Pancreas (tissue), 10 donors: ENCODE measurements at places on chromosomes 4 and X. TPM values are rescaled to one million over a fixed set of nuclear protein-coding genes. Genes with fewer than 3 reads are reported as not detected.

GRCh38 chr4:158172261-158173258 lies at the start of gene GASK1B:
Gene GASK1B (minus strand): TSS chr4:158173025. CDS start chr4:158171375, 1,650 bp downstream.
- DNase-seq: peak; percentile 18

DNA sequence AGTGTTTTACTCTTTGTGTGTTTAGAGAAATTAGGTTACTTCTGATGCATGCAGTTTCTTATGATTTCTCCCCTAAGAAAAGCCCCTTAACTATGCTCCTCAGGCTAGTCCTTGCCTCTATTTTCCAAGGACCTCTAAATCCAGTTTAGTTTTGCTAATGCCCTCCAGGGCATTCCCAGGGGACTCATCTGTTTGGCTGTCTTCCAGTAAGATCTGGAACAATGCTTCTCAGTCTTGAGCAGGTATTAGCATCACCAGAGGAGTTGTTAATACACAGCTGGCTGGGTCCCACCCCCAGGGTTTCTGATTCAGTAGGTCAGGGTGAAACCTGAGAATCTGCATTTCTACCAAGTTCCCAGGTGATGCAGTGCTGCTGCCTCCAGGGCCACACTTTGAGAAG lies 56.9 kb downstream of the OTC start:
- DNase-seq: no peak

DNA sequence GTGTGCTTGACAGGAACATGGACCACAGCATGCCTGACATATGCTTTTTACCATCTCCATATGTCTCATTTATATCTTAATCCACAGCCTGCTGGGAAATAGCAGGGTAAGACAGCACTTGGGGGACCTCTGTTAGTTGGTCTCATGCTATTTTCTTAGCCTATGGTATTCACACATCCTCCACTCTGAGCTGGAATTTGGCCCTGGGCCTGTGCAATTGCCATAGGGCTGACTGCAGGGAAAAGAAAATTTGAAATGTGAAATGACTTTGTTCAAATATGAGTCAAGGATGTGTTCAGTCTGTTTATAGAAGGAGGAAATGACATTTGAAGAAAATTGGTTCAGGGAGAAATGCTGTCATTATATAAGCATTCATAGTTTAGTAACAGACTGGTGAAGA lies 9.6 kb upstream of the MAP7D3 start:
- no peak for DNase-seq

DNA sequence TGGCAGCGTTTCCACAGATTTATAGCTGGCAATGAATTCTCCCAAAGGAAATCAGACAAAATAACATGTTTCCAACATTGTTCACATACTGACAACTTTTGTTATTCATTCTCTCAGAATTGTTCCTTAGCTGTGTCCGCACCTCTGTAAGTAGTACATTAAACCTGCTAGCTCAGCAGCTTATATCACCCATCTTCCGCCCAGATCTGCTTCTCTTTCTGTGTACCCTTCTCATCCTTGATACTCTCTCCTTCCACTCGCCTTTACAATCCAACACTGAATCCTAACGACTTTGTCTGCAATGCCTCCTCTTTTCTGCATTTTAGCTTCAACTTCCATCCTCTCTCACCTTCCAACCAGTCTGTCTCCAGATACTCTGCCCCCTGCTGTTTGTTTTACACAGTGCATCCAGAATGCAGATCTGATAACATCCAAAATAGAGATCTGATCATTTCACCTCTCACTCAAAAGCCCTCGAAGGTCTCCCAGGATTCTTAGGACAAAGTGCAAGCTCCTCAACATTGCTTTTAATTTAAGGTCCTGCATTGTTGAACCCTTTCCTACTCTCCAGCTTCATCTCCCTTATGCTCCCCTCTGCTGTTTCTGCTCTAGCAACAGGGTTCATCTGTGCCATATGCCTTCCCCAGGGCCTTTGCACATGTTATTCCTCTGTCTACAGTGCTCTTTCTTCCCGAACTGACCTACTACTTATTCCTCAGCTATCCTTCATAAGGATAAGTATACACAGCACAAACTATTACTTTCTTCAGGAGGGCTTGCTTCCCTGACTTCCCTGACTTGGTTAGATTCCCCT lies 67.3 kb upstream of the VBP1 start:
- DNase-seq: no peak

GRCh38 chr4:131613086-131613823 lies 1535.8 kb upstream of the PCDH10 start:
- no peak for DNase-seq

DNA sequence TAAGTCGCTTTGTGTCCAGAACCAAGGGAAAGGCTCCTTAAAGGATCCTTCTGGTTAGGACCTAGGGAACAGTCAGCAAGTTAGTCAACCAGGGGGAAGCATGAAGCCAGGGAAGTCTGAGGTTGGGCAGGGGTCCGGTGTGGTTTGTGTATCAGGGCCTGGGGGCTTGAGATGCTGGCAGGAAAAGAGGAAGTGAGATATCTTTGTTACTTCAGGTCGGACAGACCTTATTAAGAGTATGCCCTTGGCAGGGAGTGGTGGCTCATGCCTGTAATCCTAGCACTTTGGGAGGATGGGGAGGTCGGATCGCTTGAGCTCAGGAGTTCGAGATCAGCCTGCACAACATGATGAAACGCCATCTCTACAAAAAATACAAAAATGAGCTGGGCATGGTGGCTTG lies 52.3 kb upstream of the TRPC5OS start:
- DNase-seq: no peak

DNA sequence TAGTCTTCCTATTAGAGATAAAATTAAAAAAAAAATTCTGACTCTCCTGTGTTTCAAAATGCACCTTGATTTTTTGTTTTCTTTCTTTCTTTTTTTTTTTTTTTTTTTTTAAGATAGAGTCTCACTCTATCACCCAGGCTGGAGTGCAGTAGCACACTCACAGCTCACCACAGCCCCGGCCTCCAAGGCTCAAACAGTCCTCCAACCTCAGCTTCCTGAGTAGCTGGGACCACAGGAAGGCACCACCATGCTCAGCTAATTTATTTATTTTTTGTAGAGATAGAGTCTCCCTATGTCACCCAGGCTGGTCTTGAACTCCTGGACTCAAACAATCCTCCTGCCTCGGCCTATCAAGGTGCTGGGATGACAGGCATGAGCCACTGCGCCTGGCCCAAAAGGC lies 41.1 kb upstream of the TMEM184C start:
- DNase-seq: no peak

Gene NAP1L3
- 0.28 TPM for total RNA-seq

Gene ANOS1
- total RNA-seq: 0.40 TPM

GRCh38 chr4:74848774-74849173 lies 54.5 kb upstream of the BTC start:
- no peak for DNase-seq

DNA sequence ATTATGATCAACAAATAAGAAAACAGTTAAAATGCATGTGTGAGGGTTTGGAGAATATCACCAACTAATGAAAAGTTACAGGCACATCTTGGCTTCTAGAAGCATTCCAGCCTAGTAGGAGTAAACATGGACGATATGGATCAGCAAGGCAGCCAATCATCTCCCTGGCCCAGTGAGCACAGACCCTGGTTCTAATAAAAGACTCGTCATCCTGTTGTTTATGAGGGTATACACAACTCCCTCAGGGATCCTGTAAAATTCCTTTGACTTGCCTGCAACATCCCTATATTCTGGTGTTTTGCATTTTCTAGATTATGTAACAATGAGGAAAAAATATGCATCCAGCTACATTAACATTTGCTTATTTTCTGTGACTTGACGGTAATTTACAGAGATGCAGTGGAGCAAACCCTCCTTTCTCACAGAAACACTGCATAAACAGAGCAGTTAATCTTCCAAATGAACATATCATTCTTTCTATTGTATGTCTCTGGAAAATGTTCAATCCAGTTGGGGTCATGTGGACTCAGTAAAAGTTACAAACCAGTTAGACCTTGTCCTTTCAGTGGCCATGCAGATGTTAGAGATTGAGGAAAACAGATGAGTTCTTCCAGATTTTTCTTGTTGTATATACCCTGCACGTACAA lies 88.9 kb upstream of the NDP start:
- no peak for DNase-seq

GRCh38 chrX:154529206-154529612 lies 13.2 kb upstream of the FAM3A start:
- DNase-seq: no peak

GRCh38 chr4:56424697-56425514 lies 10.5 kb downstream of the PPAT start:
- DNase-seq: no peak

- DNase-seq: no peak
These were observed 83.9 kb downstream of the QDPR start for GRCh38 chr4:17427991-17428390.

DNA sequence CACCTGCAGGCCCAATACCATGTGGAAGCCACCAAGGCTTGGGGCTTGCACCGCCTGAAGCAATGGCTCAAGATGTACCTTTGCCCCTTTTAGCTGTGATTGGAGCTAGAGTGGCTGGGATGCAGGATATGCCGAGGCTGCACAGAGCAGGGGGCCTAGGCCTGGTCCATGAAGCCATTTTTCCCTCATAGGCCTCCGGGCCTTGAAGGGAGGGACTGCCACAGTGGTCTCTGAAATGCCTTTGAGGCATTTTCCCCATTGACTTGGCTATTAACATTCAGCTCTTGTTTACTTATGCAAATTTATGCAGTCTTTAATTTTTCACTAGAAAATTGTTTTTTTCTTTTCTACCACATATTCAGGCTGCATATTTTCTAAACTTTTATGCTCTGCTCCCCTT lies 203.2 kb upstream of the HHIP start:
- no peak for DNase-seq

DNA sequence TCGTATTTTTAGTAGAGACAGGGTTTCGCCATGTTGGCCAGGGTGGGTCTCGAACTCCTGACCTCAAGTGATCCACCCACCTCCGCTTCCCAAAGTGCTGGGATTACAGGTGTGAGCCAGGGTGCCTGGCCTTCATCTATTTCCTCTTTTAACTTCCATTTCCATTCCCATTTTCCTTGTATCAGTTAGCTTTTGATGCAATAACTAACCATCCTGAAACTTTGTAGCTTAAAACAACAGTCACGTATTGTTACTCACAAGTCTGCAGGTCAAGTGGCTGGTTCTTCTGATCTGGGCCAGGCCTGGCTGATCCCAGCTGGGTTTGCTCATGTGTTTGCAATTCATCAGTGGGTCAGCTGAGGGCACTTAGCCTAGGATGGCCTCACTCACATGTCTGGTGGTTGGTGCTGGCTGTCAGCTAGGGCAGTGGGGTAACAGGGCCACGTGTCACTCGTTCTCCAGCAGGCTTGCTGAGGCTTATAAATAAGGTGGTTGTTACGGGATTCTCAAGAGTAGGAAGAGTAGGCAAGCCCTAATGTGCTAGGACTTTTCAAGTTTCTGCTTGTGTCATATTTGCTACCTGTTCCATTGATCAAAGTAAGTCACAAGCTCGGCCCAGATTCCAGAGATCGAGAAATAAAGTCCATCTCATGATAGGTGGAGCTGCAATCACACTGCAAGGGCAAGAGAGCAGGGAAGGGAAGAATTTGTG lies 88.2 kb downstream of the SOWAHB start:
- no peak for DNase-seq

DNA sequence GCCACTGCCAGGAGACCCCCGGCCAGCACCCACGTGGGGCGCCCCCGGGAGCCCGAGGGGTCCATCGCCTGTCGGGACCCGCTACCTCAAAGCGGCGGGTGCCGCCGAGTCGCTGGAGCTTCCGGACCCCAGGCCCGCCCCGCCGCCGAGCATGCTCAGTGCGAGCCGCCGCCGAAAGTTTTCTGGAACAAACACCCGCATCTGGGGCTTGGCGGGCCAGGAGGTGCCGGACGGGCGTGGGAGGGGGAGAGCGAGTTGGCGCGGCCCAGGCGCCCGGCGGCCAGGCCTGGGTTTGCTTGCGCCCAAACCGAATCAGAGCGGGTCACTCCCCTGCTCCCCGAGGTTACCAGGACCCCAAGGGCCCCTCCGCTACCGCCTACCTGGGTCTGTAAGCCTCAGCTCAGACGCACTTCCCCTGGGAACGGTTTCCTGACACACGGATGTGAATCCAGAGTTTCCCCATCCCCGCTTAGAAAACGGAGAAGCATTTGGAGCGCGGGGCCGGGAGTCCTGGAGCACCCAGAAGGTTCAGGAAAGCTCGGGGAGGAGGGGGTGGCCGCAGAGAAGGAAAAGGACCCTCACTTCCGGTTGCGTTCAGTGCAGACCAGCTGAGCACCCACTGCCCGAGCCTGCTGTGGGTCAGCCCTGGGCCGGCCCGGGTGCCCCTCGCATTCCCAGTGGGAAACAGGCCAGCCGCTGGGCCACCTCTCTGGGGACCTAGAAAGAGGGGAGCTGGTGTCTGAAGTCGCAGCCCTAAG lies at the start of gene EVC2:
EVC2 (minus strand) TSS at position 111 of the 758 bp plus-strand sequence; CDS start at position 65, 46 bp downstream.
- DNase-seq: peak; percentile 74

DNA sequence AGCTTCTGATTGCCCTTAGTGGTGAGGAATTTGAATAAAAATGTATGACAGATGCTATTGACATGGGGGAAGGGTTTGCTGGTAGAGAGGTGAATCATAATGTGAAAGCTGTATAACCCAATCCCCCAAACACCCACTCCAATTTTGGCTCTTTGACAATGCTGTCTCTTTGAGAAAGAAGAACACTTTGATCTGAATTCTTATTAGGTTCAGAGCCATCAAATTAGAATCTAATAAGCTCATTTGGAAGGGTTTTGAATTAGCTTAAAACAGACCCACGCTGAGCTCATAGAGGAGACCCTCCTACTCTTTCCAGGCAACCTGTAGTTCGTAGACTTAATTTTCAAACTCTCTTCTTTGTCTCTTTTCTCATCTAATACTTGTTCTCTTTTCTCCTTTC lies 416.6 kb upstream of the ARX start:
- DNase-seq: no peak

Gene MAB21L2
- 0.20 TPM for total RNA-seq

Gene NHSL2
- total RNA-seq: 2.1 TPM

DNA sequence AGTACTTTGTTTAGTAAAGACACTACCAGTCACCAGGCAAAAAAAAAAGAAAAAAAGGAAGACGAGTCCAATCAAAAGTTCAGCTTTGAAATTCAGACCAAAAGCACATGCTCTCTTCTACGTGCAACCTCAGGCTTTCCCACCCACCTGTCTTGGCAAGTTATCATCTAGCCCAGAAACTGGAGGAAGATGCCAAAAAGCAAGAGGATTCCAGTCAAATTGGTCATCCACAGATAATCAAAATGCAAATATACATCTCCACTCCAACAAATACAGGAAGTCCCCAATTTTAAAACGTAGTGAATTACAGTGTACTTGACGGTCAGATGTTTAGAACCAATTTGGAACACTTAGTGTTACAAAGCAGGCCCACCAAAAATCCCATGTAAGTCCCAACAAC lies 96.5 kb downstream of the PALLD start:
- no peak for DNase-seq

Gene TMEM271
- not detected for total RNA-seq

- no peak for DNase-seq
These were observed 184.3 kb downstream of the NPNT start for GRCh38 chr4:106079616-106080015.

Gene BEND4
- not detected for total RNA-seq

Gene COX7B2
- not detected for total RNA-seq

Gene FHIP1A
- total RNA-seq: 24.2 TPM

Gene DMD
- total RNA-seq: 29.5 TPM

Gene FAM53A
- total RNA-seq: 1.4 TPM

GRCh38 chrX:106932960-106933537 lies 12.8 kb downstream of the CLDN2 start:
- no peak for DNase-seq

GRCh38 chr4:55159851-55160250 lies 34.5 kb upstream of the KDR start:
- no peak for DNase-seq
